ENCODE measurements at places on chromosomes 1 and 21.

DNA sequence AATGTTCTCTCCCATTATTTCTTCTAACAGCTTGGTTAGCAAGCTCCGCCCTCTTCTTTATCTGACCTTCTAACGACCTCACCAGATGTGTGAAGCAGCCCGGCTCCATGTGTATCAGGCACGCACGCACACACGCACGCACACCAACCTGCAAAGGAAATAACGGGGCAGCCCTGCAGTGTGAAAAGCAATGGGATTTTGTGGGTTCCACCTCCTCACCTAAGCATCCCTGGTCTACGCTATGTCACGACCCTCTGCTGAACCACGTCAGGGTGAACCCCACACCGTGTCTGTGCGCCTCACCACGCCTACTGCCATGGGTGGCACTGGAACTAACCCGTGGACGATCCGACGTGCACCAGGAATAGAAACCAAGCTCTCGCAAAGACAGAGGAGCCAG is 10.4 kb downstream of the SSU72 start:
- no peak for DNase-seq

GRCh38 chr1:9345922-9346321 is 53.2 kb downstream of the SPSB1 start:
- no peak for DNase-seq

DNA sequence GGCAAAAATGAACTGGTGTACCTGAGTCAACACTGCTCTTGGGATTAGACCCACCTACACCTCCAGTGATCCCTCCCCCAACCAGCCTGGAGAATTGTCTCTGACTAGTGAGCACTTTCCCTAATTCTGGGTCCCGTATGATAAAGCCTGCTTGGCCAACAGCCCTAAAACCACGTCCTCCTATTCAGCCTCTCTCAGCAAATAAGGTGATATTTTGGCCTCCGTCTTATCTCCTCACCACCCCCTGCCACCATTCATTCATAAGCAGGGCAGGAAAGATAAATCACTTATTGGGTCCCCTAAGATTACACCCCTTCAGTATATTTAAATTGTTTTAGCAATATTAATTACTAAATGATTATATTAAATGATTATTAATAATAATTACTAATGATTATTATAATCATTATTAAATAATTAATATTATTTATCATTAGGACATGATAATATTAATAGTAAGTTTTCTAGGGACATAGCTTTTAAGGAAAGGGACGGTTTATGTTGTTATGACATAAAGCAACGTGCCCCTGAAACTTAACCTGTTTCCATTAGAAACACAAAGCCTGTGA is 108.0 kb downstream of the DUSP10 start:
- no peak for DNase-seq

GRCh38 chr1:73452522-73452921 is 745.5 kb downstream of the LRRIQ3 start:
- no peak for DNase-seq

GRCh38 chr1:239354231-239354630 is 32.1 kb upstream of the CHRM3 start:
- DNase-seq: no peak

DNA sequence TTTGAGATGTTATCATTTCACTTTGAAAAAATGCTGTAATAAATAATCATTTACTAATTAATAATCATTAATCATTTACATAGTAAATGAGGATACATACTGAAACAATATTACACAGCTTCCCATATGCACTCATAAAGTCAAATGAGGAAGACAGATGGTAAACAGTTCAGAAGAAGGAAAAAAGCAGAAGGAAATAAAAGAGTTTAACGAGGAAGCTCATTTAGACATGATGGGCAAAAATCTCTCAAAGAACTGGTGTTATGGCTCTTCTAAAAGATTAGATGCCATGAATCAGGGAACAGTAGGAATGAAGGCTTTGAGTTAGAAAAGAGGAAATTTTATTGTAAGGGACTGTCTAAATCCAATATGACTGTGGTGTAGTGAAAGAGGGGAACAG is 347.6 kb downstream of the PTPRC start:
- no peak for DNase-seq

- no peak for DNase-seq
These were observed 125.4 kb upstream of the WNT4 start for GRCh38 chr1:22268327-22268726.

- no peak for DNase-seq
These were observed 14.0 kb downstream of the POLR3GL start for GRCh38 chr1:145978471-145978853.

- DNase-seq: no peak
These were observed at the start of gene AIM2 for GRCh38 chr1:159076438-159077119. Gene AIM2, minus strand, starts transcription at chr1:159076766. Its CDS starts 3,267 bp downstream, at chr1:159073499.

Data from NCI-H1436 treated with DMSO at 0.1 percent for 48 hours (cell line).